ENCODE measurements at places on chromosomes 12 and 14.

DNA sequence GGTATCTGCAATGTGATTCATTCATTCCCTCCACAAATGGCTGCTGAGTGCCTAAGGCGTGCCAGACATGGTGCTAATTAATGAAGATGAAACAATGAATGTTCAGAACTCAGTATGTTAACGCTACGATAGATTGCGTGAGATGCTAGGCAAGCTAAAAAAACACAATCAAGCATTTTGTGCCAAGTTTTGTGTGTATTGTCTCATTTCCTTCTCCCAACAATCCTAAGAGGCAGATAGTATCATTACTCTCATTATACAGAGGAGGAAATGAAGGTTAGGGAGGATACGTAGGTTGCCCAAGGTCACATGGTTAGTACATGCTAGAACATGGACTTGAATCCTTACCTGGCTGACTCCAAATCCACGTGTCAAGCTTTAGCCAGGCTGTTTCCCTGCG is 264.4 kb downstream of the EFCAB11 start:
- DNase-seq: no peak

DNA sequence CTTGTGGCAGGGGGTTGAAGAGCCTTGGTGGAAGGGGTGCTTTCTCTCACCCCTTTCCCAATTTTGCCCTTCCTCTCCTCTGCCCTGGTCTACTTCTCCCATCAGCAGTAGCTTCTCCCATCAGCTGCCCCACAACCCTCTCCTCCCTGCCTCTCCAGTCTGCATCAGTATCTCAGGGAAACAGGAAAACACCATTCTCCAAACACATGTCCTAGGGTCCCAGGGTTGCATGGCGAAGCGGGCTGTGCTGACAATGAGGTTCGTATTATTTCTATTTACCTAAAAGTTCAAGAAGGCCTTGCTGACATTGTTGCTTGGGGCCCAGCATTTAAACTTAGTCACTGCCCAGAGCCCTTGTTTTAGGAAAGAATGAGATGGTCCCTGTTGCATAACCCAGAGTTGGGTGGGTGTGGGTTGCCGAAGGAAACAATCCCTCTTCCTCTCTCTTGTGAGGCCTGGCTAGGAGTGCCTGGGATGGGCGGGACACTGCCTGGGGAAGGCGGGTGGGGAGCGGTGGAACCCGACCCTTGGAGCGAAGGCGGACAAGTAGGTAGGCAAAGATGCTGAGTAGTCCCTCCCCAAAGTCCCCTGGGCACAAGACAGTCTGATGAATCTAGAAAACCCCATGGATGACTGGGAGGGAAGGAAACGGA is 1.3 kb upstream of the IGFBP6 start:
- DNase-seq: no peak

DNA sequence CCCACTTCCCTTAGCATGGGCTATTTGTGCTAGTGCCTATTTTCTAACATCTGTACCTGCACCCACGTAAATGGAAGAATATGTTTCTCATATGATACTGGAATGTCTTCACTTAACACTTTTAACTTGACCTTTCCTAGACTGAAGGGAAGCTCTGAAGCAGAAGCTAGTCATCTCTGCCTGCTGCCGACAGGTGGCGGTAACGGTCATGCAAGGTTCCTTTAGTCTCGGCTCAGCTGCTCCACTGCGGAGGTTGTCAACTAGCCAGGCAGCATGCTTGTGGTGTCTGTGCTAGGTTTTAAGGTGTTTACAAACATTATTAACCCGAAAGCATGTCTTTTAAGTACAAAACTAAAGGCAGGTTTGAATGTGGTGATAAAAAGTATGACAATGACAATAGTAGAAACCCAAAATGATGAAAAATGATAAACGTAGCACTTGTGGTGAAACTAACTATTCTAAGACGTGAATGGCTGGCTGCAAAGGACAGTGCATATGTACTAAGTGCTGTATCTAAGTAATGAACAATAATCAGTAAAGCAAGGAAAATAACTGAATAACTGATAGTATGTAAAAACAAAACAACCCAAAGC is 117.2 kb downstream of the GRIN2B start:
- DNase-seq: no peak

DNA sequence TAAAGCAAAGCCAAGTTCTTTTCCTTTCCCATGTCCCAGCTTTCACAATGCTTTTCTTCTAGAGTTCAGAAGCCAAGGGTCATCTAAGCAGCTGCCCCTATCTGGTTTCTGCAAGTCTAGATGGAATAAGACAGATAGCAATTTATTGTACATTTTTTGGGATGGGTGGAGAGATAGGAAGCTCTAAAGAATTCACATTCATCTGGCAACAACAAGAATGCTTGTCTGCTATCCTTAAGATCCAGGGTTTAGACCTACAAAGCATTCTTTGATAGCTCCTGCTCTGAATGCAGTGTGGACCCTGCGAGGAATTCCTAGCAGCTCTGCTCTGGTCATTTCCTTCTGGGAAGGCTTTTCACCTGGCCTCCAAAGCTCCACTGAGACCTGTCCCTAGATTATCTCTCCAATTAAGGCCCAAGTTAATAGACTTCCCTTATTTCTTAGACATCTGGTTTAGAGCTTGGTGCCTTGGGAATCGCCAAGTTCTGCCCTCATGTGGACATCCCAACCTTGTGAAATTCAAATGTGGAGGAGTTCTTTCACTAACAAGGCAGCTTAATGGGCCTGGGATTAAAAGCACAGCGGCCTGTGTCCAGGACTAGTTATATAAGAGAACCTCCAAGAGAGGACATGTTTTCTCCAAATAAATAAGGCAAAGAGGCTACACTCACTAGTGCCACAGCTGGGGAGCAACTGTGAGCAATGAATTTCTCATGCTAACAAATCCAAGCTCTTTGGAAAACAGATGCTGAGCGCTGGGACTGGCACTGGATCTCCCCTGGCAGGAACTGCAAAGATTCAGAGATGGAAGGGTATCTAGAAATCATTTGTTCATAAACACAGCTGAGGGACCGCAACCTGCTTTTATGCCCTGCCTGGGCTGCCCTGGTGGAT is 384.5 kb upstream of the DDHD1 start:
- DNase-seq: no peak

GRCh38 chr14:72444701-72445100 is 449.2 kb downstream of the DPF3 start:
- DNase-seq: no peak

DNA sequence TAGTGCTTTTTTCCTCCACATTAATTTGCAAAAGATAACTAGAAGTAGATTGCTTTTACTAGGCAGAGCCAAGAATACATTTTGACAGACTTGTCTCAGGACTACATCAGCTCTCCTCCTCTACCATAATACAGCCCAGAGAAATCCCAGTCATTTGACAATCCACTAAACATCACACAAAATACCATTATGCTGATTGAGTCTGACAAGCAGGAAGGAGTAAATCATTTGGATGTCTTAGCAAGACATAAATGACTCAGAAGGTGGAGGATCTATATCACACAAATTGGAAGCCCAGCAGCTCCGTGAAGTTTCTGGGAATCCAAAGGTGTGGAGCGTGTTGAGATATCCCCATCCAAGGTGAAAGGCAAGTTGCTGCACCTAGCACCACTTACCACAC is 75.4 kb upstream of the FKBP4 start:
- DNase-seq: no peak

DNA sequence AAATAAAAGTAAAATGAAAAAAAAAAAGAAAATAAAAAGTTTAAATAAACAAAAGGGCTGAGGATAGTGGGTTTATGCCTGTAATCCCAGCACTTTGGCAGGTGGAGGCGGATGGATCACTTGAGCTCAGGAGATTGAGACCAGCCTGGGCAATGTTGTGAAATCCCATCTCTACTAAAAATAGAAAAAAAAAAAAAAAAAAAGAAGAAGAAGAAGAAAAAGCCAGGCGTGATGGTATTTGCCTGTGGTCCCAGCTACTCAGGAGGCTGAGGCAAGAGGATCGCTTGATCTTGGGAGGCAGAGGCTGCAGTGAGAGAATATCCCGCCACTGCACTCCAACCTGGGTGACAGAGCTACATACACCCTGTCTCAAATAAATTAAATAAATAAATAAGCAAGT is 3.9 kb downstream of the TAOK3 start:
- DNase-seq: no peak

- no peak for DNase-seq
These were observed 10.0 kb downstream of the AHNAK2 start for GRCh38 chr14:104968153-104968527.

DNA sequence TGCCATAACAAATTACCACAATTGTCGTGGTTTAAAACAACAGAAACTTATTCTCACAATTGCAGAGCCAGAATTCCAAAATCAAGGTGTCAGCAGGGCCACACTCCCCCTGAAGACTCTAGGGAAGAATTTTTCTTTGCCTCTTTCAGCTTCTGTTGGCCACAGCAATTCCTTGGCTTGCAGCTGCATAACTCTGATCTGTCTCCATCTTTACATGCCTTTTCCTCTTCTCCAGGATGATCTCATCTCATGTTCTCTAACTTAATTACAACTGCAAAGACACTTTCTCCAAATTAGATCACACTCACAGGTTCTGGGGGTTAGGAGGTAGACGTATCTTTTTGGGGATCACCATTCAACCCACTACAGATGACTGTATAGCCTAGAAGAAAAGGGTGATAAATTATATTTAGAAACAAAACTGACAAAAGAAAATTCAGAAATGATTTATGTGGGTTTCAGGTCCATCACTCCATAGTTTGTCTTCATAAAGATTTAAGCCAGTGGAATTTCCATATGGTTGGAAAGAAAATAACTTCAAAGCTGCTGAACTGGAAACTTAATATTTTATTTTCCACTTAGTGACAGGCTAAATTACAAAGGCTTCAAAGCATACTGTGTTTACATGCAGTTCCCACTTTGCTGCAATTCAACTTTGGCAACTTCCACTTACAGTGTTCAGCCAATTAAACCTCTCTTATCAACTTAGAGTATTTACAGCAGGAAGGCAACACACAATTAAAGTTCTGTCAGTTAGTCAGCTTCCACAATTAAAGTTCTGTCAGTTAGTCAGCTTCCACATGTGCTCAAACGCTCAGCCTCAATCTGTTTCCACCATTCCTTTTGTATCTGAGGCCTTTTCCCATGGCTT is 213.3 kb downstream of the EPS8 start:
- no peak for DNase-seq

DNA sequence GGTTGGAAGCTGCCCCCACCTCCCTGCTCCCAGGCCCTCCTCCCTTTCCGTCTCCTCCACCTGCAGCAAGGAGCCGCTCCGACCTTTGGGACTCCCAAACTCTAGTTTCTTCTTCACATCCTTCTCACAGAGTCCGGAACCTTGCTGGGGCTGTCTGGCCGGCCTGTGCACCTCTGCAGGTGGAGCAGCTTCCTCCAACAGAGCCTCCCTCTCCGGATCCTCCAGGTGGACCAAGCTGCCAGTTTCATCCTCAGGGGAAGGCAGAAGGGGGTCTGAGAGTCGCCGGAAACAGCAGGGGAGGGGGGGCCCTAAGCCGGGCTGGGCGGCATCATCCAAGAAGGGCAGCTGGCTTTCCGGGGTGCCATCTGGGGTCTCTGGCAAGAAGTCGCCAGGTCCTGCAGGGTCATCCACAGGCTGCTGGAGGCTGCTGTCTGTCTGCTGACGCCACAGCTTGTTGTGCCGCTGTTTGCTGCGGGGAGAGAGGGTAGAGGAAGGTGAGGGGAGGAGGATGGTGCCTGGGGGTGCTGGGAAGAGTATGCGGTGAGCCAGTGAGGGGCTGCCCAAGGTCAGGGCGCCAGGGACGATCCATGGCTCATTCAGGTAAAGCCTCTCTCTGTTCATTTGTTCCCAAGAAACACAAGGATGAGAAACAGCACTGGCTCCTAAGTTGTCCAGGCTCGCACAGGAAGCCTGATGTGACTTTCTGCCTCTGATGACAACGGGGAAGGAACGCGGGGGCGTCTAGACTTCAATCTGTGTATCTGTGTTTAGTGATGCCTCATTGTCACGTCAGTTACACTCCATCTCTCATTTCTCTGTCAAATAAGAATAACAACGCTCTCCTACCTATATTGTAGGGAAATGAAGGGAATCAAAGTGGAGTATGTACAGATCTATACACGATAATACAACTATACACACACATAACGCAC is 61.3 kb upstream of the CORO1C start:
- DNase-seq: peak; percentile 47

- DNase-seq: peak; percentile 45
These were observed 86.5 kb downstream of the CAND1 start for GRCh38 chr12:67355428-67356379.

GRCh38 chr12:75699728-75700496 is 188.5 kb upstream of the KRR1 start:
- no peak for DNase-seq

DNA sequence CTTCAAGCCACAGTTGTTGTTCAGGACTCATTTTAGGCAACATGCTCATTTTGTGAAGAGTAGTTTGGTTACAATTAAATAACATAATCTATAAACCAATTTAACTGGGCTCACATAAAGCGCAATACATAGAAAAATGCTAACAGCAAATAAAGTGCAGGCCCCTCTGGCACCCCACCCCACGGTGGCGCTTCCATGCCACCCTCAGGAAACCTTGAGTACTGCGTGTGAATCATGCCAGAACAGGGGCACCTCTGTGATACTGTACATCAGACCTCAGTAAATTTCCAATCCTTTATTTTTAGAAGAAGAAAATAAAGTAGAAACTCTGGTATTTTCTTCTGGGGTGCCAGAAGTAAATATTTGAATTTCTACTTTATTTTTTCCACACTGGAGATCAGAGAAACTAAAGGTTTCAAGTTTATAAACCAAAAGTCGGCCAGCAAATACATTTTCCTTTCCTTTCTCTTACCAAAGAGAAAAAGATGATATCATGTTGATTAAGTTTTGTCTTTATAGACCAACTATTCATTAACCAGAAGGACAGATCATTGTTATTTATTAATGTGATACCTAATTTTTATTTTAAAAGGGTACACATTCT is 316.8 kb downstream of the PAWR start:
- no peak for DNase-seq

- DNase-seq: no peak
These were observed 113.8 kb downstream of the OTOGL start for GRCh38 chr12:80212938-80213645.

GRCh38 chr12:113684053-113684907 is 212.6 kb upstream of the LHX5 start:
- DNase-seq: peak; percentile 36

GRCh38 chr14:48575772-48576171 is 900.4 kb upstream of the MDGA2 start:
- no peak for DNase-seq

- DNase-seq: no peak
These were observed 52.6 kb downstream of the AEBP2 start for GRCh38 chr12:19491863-19492262.

GRCh38 chr14:24339284-24340151 is at the start of gene RIPK3:
TSS of gene RIPK3 (minus strand) at chr14:24339991. CDS start at chr14:24339826, 165 bp downstream.
- no peak for DNase-seq

DNA sequence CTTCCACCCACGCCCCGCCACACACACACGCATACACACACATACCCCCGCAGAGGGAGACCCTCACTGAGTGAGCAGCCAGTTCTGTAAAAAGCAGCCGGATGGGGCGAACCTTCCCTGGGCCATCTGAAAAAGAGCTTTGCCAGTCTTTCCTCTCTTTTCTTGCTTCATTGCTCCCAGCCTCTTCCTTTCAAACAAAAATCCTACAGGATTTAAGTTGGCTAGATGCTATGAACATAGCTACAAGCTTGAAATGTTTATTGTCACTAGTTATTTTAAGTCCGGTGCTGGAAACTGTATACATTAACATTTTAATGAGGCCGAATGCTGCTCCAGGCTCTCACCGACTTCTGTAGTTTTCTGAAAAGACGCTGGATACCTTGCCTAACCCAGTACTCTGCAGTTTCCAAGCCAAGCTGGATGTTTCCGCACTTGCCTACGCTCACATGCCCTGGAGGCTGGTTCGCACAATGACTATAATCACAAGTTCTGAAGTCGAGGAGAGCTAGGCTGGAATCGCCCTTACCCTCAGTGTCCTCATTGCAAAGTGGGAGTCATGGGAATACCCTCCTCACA is 39.2 kb downstream of the LTBP2 start:
- no peak for DNase-seq
